Left lung (tissue), 14 donors: ENCODE measurements at places on chromosomes 4 and X.

DNA sequence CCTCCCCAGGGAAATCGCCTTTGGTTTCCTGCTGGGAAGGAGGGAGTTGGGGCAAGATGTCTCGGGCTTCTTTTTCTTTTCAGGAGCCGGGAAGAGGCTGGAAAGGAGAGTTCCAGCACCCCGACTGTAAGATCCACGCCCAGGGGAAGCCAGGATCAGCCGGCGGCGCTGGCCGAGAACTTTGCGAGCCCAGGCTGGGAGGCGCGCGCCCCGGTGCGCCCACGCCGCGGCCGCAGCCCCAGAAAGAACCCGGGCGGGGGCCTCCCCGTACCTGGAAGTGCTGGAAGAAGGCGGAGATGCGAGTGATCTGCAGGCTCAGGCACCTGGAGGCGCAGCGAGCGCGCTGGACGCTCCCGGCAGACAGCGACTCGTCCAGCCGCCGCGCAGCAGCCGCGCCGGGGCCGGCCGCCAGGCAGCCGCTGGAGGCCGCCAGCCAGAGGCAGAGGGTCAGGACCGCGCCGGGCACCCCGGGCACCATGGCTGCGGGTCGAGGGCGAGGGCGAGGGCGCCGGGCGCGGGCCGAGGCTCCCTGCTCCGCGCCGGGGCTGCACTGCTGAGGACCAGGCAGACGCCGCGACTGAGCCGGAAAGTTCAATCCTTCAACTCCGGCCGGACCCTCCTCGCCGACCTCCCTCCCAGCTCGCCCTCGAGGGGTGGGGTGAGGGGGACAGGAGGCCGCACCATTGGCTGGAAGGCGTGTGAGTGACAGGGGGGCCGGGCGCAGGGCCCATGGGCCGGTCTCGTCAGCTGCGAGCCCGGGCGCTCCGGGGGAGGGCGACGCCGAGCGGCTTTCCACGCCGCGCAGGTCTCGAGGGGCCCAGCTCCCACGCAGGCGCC is at the start of gene ANOS1:
ANOS1 (minus strand) TSS at position 579 of the 837 bp plus-strand sequence; CDS start at position 478, 101 bp downstream.
- peak; percentile 85 for DNase-seq

DNA sequence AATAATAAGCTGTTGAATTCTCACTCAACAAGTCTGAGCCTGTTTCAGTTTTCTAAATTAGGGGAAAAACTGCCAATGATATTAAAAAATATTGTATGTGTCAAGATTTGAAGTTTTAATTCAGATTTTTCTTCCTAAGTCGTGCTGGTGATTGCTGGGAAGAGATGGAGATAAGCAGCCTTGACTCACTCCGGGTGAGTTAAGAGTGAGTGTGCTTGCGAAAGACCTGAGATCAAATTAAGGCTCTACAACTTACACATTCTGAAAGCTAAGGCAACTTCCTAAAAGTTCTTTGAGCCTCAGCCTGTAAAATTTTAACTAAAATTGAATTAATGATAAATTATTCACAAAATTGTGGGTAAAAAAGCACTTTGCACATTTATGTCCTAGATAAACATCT is 1441.2 kb downstream of the PCDH7 start:
- DNase-seq, result no peak

DNA sequence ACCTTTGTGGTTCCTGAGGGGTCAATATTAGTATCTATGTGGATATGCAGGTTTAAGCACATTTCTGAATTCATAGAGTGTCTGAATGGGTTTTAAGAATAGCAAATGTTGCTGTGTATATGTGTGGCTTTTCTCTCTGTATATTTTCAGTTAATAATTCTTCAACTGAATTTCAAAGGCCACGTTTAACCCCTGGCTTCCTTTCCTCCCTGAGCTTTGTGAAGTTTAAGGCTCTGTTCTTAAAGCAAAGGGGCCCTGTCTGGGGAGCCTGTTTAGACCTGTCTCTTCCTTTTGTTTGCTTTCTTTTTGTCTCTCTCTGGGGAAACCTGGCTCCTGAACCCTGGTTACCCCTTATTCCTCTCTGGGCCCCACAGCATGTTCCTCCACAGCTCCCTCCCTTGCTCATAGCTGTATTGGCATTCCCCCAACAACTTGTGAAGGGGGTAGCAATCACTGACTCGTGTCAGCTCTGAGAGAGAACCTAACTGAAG is 139.1 kb downstream of the COL4A6 start:
- no peak for DNase-seq

DNA sequence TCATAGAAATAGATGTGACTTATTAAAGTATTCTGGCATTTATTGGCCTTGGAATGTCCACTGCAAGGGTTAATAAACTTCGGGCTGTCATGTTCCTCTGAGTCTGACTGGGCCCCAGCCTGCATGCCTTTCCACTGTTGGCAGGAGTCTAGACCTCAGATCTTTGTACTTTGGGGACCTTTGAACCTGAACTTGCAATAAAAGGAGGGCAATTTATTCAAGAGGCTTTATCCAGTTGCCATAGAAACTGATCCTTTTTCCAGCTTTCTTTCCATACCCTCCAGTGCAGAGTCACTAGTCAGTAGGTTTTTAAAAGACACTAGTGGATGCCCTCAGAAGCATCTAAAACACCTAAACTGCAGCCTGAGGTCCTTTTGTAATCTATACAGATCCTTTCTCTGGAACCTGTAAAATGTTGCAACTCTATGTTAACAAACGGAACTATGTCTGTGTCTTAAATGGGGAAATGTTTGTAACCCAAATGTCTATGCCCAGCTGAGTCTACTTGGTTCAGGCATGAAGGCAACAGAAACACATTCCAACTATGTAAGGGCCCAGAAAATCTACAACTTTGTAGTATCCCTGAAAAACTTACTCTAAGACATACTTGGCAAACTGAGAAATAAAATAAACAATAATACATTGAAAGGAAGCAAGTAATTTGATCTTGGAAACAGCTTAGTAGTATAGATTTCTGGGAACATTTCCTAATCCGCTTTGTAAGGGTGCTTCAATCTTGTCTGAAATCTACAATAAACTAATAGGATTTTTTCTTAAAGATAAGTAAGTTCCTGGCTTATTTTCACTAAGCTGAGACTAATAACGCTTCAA is 41.5 kb downstream of the SOWAHB start:
- DNase-seq, result peak; percentile 62

DNA sequence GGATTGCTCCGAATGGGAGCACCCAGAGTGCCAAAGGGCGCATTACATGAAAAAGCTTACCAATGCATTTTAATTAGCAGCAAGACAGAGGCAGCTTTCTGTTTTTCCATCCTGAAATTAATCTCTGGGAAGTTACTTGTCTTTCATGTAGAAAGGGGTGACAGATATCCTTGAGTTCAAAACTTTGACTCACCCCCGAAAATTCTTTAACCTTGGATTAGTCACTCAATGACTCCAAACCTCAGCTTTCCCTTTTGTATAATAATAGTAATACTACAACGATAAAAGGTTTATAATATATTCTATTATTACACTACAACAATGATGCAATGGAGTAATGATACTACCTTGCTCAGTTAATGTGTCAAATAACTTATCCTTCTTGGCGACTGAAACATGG is 126.3 kb downstream of the ADAMTS3 start:
- no peak for DNase-seq

- DNase-seq, result no peak
Measured at GRCh38 chr4:15054541-15054940, 52.3 kb downstream of the CPEB2 start.

GRCh38 chrX:120463241-120463640 is 5.9 kb downstream of the LAMP2 start:
- peak; percentile 63 for DNase-seq

DNA sequence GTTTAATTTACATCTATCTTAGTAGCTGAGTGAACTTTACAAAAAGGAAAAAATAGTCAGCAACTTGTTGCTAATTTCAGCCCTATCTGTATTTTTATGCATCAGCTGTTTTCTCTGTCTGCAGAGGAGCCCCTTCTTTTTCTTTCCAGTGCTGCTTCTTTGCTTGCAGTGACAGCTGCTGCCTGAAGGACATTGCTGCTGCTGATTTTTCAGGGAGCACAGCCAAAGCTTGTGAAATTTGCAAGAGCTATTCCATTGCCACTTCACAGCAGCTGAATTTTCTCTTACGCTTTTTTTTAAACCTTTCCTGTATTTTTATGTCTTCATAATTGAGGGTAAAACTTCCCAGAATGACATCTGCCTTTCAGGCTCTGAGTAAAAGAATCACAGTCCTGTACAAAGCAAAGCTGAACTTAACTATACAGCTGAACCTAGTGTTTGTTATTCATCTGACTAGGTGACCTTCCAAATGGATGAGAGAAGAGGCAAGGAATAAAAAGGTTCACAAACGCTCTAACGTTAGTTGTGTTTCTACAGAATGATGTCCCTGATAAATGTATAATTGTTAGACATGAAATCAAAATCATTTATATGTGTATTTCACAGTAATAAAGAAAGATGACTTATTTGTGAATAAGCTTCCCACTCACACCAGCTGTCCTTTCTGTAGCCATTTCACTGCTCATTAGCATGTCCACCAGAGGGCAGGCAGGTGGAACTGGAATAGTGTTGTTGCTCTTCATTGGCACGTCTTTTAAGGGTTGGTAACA is 541.4 kb downstream of the ADGRL3 start:
- peak; percentile 90 for DNase-seq

- DNase-seq, result no peak
Measured at GRCh38 chr4:71604785-71605184, 179.1 kb downstream of the GC start.

GRCh38 chr4:83929550-83929949 is 393.6 kb downstream of the GPAT3 start:
- DNase-seq, result no peak

DNA sequence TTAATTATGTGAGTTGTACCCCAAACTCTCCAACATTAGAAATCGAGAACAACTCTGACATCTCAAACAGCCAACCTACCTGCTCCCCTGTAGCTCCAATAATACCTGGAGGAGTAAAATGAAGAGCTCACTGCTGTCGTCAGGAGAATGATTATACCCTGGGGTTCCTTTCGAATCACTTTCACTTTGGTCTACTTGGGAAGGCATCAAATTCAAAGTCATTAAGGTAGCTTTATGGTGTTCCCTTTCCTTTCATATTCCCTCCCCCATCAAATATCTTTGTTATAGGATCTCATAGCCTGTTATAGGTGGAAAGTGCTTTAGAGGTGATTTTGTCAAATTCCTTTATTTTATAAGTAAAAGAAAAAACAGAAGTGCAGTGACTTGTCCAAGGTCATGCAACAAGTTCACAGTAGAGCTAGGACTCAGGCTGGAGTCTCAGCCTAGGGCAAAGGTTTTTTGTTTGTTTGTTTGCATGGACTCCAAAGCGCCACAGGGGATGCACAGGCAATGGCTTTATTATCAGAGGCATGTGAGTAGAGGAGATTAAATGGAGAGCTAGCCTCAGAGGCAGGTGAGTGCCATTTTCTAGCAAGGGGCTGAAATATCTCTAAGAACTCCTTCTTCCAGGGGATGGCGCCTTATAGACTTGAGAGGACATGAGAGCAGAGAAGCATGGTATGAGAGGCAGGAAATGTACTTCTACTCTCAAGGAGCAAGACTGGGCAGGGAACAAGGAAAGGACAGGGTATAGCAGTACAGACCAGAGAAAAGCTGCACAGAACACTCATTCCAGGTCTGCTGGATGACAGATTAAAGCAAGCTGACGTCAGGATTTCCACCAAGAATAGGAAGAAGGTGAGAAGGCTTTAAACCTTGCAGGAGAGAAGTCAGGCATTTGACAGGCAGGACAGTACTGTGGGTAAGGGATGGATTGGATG is 262.1 kb upstream of the GPC4 start:
- no peak for DNase-seq

DNA sequence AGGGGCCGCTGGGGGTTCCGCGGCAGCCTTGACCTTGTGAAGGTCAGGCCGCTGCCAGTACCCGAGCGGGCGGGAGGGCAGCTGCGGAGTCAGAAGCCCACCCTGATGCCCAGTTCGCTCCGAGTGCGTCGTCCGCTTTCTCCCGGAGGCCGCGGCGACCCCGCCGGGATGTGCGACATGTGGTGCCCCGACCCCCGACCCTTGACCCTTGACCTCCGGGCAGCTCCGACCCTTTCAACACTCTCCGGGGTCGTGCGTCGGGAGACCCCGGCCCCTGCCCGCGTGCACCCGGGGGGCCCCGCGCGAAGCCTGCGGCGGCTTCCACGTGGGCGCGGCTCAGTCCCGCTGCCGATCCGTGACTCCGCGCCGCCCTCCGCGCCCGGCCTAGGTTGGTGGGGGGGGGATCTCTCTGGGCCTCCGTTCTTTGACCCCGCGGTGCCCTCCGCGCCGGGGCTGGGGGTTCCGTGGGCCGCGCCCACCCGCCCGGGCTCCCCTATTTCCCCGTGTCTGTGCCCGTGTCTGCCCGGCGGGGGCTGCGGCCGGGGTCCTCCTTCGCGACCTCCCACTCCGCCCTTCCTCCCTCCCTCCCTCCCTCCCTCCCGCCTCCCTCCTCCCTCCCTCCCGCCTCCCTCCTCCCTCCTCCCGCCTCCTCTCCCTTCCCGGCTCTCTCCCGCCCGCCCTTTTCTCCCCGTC is 609 bp upstream of the SLC25A6 start:
- peak; percentile 91 for DNase-seq

GRCh38 chrX:120357186-120357585 is 4.7 kb upstream of the ATP1B4 start:
- DNase-seq, result no peak

GRCh38 chrX:32530802-32531403 is 680.4 kb downstream of the DMD start:
- no peak for DNase-seq

DNA sequence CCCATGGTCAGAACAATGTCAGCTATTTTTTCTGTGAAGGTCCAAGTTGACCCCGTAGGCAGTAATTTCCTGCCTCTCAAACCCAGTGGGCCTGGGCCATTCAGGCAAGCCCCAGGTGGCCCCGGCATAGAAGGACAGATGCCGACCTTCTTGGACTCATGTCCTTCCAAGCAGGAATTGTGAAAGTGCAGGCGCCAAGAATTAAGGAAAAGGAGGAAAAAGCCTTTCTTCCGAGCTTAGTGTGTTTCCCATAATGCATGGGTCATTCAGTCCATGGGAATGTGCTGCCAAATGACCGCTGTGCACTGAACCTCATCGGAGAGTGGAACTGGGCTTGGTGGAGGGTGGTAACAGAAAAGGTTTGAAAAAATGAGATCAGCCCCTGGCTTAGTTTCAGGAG is 196.5 kb upstream of the HS3ST1 start:
- DNase-seq, result no peak

- DNase-seq, result no peak
Measured at GRCh38 chr4:17092736-17093437, 194.4 kb upstream of the LDB2 start.

DNA sequence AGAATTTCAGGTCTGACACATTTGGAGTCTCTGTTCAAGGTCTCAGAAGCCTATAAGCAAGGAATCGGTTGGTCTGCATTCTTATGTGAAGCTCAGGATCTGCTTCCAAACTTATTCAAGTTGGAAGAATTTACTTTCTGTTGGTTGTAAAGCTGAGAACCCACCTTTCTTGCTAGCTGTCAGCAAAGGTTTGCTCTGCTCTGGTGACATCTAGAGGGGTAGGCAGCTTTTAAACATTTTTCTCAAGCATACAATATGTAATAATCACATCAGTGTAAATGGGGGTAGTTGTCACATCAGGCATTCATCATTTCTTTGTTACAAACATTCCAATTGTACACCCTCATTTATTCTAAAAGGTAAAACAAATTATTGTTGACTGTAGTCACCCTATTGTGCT is 935.2 kb downstream of the TRAM1L1 start:
- DNase-seq, result no peak

GRCh38 chr4:81449015-81449414 is 22.7 kb downstream of the RASGEF1B start:
- DNase-seq, result no peak
